Left ventricle myocardium superior (tissue), 1 donor: ENCODE measurements at places on chromosomes 11 and 22.

DNA sequence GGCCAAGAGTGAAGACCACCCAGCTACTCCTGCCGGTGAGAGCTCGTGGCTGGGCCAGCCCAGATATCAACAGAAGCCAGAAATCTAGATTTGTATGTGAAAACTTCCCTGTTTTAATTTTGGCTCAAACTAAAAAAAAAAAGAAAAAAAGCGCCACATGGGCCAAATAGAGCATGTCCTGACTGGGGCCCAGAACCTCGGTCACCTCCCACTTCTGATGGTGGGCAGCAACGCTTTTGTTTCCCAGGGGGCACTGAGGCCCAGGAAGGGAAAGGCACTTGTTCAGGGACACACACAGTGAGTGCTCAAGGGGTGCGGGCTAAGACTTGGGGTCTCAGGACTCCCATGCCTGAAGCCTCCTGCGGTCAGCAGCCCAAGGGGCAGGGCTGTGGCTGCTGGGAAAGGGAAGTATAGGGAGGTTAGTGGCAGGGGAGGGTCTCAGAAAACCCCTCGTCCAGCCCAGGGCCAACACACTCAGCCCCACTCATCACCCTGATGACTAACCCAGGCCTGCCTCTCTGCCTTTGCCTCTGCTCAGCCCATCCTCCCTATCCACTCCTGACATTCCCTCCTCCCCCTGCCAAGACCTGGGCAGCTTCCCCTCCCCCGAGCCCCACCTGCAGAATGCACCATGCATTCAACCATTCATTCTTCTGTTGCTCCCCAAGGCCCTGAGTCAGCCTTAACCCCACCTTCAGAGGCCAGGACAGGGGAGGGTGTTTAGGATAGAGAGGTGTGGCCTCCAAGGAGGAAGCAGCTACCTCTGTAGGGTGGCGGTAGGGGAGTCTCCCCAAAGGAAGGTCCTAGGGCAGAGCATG, 30.0 kb upstream of the TCF20 start:
- DNase-seq = no peak

GRCh38 chr11:15507592-15507991, 392.9 kb downstream of the INSC start:
- DNase-seq = no peak

- no peak for DNase-seq
These were observed 43.7 kb downstream of the KREMEN1 start for GRCh38 chr22:29116397-29117123.

- no peak for DNase-seq
These were observed 957.6 kb upstream of the CCDC90B start for GRCh38 chr11:84243629-84244263.

DNA sequence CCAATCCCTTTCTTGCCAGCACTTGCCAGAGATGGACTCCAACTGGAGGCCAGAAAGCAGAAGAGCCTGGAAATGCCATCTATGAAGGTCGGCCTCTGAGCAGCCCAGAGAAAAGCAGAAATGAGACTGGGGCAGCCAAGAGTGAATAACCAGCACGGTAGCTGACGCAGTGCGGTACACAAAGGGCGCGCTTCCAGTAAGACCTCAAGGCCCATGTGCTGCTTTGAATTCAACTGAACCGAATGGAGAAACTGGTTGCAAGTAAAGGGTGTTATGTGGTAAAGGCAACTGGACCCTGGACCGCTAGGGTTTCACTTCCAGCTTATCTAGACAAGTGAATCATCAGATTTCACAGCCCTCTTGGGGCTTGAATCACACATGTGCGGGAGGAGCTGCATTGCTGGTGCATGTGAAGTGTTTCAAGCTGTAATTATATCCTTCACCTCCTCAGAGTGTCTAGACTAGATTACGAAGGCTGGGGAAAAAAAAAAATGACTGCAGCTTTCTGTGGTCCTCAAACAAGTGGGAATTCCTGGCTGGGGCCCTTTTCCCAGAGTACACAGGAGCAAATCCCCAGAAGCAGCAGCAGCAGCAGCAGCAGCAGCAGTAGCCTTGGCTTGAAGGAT, 128.9 kb downstream of the CCDC34 start:
- peak; percentile 40 for DNase-seq

GRCh38 chr11:123640029-123640428, 14.4 kb downstream of the SCN3B start:
- no peak for DNase-seq

- DNase-seq = peak; percentile 80
These were observed 11.9 kb downstream of the TTLL1 start for GRCh38 chr22:43077121-43077877.

GRCh38 chr22:19997561-19998231, 18.9 kb downstream of the ARVCF start:
- DNase-seq = peak; percentile 18

DNA sequence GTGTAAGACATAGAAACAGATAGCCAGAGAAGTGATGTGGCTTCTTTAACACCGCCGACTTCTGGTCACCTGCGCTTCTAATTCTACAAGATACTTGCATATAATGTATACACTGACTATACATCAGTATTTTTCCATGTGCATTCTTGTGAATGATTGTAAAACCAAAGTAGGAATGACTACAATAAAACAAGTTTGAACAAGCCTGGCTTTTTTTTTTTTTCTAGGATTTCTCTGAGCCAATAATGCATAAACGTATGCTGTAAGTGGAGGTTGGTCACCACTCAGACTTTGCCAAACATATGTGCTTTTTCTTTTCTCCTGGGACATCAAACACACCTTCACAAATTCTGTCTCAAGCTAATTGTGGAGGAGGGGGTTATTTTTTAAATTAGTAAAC, 237.8 kb upstream of the KIRREL3 start:
- DNase-seq = no peak

DNA sequence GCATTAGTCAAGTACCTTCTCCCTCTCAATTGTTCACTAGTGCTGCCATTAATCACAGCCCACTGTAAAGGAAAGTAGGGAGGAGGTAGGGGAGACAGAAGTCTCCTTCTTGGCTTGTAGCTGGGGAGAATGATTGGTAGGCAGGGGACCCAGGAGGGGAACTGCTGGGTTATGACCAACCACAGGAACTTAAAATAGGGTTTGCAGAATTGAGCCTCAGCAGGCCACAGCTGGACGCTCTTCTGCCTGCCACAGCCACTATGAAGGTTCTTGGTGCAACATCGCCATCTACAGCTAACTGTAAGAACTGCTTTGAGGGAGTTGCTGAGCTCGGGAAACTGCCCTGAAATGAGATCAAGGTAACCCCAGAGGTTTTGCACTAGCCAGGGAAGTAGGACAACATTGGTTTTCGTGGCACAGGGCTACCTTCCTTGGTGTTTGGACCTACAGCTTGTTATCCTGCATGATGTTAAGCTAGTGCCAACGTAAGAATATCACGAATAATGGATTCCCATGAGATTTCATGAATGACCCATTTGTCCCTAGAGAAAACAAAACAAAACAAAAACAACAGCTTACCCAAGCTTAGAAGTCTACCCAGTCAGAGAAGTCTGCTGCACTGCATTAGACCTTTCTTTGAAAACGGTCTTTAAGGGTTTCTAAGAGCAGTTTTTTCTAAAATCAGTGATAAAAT, 787.1 kb upstream of the API5 start:
- DNase-seq = no peak

GRCh38 chr11:8908099-8908498, 2.9 kb upstream of the AKIP1 start:
- no peak for DNase-seq

- no peak for DNase-seq
These were observed 41.6 kb downstream of the MRGPRX2 start for GRCh38 chr11:19018901-19019300.

DNA sequence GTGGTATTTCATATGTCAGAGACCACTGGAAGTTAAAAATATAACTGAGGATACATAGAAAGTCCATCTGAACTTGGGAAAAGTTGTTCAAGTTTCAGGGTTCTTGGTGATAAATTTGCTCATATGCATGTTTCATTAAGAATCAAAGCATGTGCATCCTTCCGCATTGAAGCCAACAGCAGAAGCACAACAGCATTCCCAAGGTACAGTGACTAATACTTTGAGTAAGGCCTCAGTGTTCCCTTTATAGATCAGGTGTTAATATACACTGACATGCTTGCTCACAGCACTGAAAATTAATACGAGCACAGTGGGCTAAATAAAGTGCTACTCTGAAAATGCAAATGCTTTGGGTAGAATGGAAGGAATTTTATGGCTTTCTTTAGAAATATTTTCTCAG, 691.1 kb downstream of the METTL15 start:
- DNase-seq = no peak

GRCh38 chr11:60175860-60176275, 7.0 kb downstream of the MS4A6A start:
- no peak for DNase-seq

GRCh38 chr22:44567846-44568493, 69.9 kb upstream of the RTL6 start:
- DNase-seq = no peak

DNA sequence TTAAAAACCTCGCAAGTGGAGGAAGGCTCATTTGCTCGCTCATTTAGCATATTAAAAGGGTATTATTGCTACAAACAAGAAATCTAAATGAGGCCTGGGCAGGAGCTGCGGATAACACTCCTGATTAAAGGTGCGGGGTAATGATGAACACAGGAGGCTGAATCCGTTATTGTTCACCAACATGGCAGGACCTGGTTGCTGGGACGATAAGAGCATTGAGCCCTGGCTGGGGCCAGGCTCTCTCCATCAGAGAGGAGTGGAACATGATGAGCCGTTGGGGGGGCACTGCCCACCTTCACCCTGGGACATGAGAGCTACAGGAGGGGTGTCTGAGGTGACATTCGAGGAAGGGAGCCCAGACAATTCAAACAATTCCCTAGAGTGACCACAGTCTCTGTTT, 211.7 kb downstream of the NXPE2 start:
- DNase-seq = no peak

GRCh38 chr11:60791153-60791933, 6.2 kb downstream of the MS4A10 start:
- DNase-seq = peak; percentile 16

- DNase-seq = no peak
These were observed 4.2 kb downstream of the ALDH3B1 start for GRCh38 chr11:68014157-68014946.

- no peak for DNase-seq
These were observed 637.7 kb downstream of the OPCML start for GRCh38 chr11:132894606-132895005.

DNA sequence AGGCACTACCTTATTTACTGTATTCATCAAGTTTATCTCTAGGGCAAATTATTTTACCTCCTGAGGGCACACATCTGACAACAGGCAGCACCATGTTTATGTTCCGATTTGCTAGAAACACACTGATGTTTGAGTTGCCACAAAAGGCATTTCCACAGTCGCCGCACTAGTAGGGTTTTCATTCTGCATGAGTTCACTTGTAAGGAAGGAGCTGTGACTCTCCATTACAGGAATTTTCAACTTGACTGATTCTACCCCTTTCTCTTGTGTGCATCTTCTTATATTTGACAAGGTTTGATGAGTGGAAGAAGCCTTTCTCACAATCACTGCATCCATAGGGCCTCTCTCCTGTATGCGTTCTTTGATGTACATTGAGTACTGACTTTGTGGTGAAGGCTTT, 455.9 kb upstream of the CNTN5 start:
- DNase-seq = no peak

GRCh38 chr22:40368016-40368415, 2.4 kb upstream of the SGSM3 start:
- no peak for DNase-seq
